Stimulated activated CD8-positive, alpha-beta memory T cell treated with anti-CD3 and anti-CD28 coated beads, Interleukin-15, amount 100 ng/mL, for 4 hours (primary cell): ENCODE measurements at places on chromosomes 7 and 10.

DNA sequence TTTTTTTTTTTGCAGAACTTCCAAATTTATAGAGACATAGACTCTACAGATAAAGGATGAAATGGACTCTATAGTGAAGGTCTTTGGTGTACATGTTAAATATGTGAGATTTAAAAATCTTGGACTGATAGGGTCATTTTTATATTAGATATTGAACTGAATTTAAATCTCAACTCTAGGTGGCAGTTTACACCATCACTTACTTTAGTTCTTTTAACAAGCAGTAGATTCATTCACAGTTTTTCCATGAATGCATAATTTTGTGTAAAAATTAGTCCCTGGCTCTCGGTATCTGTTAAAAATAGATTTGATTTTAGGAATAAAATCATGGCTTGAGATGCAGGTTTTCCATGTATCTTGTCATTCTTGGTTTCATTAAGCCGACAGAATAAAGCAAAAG lies 31.1 kb upstream of the SNX13 start:
- no peak for DNase-seq

DNA sequence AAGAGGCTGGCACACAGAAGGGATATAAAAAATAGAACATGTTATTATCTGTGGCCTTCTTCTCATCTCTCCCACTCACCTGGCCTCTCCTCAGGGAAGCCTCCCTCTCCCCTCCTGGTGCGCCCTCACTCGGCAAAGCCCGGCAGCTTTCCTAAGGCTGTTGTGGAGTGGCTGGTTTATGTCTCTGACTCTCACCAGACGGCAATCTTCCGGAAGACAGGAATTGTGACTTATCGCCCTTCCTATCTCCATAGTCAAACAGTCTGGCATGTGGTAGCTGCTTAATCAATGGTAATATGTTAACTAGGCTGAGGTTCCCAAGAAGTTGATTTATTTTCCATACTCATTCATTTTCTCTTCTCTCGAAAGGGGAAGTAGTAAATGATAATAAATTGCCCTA lies 78.7 kb downstream of the ATXN7L1 start:
- DNase-seq = no peak

DNA sequence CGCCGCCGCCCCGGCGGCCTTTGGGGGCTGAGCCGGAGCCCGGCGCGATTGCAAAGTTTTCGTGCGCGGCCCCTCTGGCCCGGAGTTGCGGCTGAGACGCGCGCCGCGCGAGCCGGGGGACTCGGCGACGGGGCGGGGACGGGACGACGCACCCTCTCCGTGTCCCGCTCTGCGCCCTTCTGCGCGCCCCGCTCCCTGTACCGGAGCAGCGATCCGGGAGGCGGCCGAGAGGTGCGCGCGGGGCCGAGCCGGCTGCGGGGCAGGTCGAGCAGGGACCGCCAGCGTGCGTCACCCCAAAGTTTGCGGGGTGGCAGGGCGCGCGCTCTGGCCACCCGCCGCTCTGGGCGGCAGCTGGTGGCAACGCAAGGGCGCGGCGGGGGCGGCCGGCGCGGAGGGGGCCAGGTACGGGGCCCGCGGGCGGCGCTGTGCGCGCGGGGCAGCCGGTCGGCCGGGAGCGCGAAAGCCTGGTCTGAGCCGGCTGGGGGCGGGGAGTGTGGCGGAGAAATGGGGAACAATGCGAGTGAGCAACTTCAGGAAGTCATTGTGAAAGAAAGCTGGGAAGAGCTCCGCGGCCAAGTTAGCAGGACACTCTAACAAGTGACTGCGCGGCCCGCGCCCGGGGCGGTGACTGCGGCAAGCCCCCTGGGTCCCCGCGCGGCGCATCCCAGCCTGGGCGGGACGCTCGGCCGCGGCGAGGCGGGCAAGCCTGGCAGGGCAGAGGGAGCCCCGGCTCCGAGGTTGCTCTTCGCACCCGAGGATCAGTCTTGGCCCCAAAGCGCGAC lies at the start of gene IKZF1:
IKZF1 (plus strand) TSS at position 588 of the 782 bp plus-strand sequence. CDS start 14,346 bp downstream, outside the sequence.
- DNase-seq = no peak

DNA sequence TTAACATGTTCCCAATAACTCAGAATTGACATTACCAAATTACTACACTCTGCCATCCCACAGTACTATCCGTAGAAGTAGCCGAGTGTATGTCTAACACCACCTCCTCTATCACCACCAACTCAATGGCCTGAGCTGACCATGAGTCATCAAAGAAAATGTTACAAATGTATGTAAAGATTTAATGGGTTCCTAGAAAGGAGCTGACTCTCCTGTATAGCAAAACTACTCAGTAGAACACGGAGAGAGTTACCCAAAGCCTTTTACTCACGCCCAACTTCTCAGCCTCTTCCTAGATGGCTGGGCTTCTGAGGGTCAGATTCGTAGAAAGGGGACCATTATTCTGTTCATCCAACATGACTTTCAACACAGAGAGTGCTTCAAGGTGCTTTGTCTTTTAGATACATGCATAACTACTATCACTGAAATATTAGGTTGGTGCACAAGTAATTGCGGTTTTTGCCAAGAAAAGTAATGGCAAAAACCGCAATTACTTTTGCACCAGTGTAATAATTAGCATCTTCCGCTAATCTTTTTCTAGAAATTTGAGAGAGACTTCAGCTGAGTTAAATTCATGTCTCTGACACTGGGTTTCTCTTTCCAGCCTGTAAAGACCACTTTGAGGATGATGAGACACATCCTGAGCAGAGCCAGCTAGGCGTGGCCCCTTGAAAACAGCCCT lies 24.0 kb upstream of the NANOS1 start:
- no peak for DNase-seq

DNA sequence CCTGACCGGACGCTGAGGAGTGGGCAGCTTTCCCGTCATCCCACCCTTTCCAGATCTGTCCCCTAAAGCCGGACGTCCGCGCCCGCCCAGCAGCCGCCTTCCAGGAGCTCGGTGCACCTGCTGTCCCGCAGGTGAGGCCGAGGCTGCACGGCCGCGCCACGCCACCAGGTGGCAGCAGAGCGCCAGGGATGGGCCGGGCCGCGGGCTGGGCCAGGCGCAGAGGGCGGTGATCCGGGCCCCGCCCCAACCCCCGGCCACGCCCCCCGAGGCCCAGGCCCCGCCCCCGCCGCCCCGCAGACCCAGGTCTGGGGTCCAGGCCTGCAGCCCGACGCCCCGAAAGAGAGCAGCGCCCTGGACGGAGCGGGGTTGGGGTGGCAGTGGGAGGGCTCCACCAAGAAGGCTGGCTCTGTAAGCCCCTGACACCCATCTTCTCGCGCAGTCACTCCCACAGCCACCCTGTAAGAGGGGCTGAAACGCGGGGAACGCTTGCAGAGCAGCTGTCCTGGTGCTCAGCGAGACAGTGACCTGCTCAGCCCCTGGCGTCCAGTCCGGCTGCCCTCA lies 32.2 kb downstream of the FOXL3 start:
- peak; percentile 63 for DNase-seq

DNA sequence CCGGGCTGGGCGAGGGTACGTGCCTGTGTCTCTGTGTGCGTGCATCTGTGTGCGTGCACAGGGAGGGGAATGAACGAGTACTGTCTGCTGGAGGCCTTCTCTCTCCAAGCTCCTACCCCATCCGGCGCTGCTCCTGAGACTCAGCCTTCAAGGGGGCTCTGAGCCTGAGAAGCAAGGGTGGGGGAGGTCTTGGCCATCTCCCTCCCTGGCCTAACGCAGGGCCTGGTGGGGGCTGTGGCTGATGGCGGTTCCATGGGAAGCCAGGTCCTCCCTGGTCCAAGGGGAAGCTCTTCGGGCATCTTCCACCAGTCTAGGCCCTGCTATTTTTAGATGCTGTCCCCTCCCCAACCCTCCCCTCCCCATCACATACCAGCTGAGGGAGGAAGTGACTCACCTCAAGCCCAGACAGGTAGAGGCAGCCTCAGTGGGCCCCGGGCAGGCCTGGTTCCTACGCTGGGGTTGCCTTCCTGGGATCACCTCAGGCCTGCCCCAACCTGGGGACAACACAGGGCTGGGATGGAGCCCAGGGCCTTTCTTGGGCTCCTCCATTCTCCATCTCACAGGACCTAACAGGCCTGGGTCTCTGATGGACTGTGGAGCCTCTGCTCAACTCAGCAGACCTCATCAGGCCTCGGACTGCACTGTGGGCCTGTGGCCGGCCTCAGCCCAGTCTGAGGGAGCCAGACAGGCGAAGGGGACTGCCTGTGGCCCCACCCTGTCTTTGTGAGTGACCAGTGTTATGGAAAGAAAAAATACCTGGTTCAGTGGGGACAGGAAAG lies 32.2 kb downstream of the DNAJB12 start:
- no peak for DNase-seq

GRCh38 chr7:105352018-105352612 lies 36.6 kb downstream of the SRPK2 start:
- DNase-seq = peak; percentile 27

- DNase-seq = no peak
These were observed 102.0 kb downstream of the FAM53B start for GRCh38 chr10:124642088-124642710.

GRCh38 chr10:33570495-33570894 lies 236.0 kb upstream of the NRP1 start:
- DNase-seq = no peak

DNA sequence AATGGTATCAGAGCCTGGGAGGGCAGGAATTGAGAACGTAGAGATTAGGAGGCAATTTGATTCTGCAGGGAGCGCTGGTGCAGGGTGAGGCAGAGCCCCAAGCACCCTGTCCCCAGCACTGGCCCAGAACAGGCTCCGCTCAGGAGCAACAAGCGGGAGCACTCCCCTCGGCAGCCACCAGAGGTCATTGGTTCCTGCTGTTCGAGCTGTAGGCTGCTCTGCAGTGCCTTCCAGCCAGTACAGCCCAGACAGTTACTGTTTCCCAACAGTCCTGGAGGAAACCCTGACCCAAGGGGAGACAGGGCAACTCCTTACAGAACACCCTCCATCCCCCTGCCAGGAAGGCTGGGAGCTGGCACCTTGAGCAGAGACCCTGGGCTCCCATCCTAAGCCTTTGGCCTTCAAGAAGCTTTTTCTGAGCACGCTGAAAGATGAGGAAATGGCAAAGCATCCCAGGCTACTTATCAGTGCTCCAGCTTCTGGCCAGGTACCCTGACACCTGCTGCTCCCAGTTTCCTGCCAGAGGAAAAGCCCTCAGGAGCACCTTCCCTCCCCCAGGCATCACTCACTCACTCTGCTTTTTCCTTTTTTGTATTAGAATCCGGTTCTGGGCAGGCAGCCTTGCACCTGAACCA lies 71.2 kb upstream of the EFCAB10 start:
- DNase-seq = peak; percentile 19

GRCh38 chr7:5448378-5449037 lies 24.9 kb upstream of the TNRC18 start:
- DNase-seq = no peak

DNA sequence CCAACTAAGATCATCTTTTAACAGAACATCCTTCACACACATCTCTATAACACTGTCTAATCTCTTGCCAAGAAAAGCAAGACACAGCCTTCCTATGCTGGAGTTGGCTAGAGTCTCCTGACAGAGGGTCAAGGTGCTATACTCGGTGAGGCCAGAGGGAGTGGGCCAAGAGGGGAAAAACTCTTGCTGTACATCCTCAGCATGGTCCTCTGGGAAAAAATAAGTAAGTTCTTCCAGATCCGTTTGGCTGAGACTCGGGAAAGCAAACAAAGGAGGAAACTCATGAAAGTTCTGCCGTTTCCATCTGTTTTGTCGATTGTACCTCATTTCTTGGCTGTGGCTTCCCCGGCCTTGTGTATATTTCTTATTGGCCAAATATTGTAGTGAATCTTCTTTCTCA lies 33.9 kb downstream of the VWDE start:
- DNase-seq = no peak

GRCh38 chr10:120042705-120043104 lies 150.2 kb downstream of the SEC23IP start:
- no peak for DNase-seq
